Hematopoietic multipotent progenitor cell (in vitro differentiated cells): ENCODE measurements at places on chromosomes 7 and 10. TPM values are rescaled to one million over a fixed set of nuclear protein-coding genes. Genes with fewer than 3 reads are reported as not detected.

DNA sequence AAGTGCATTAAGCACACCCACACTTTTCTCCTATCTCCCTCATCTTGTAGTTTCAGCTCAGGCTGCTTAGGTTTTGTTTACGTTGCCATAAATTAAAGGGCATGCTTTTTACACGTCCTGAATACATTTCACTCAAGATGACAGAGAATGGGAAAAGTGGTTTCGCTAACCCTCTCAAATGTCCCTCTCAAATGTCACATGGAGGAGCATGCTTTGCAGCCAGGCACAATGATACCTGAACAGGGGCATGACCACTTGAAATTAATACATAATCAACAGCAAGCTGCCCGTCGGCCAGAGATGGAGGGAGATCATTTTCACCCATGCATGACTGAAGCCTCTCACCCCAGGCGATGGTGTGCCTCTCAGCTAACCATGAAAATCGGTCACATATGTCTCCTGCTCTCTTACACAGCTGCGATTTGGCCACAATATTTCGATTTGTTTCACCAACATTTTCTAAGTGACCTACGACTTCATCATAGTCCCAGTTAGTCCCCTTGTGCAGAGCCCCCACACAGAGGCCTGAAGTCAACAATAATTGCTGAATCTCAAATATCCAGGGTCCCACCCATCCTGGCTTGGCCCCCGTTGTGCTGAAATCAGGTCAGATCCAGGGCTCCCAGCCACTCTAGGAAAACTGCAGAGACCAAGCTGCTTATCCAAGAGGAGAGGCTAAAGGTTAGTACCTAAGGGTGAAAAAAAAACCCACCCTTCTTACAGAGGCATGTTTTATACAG, 373.9 kb upstream of the NFE2L3 start:
- DNase-seq: no peak

GRCh38 chr7:129568240-129568639, 43.3 kb upstream of the NRF1 start:
- DNase-seq: no peak

- no peak for DNase-seq
These were observed 140.6 kb downstream of the RAPGEF5 start for GRCh38 chr7:22216309-22216708.

DNA sequence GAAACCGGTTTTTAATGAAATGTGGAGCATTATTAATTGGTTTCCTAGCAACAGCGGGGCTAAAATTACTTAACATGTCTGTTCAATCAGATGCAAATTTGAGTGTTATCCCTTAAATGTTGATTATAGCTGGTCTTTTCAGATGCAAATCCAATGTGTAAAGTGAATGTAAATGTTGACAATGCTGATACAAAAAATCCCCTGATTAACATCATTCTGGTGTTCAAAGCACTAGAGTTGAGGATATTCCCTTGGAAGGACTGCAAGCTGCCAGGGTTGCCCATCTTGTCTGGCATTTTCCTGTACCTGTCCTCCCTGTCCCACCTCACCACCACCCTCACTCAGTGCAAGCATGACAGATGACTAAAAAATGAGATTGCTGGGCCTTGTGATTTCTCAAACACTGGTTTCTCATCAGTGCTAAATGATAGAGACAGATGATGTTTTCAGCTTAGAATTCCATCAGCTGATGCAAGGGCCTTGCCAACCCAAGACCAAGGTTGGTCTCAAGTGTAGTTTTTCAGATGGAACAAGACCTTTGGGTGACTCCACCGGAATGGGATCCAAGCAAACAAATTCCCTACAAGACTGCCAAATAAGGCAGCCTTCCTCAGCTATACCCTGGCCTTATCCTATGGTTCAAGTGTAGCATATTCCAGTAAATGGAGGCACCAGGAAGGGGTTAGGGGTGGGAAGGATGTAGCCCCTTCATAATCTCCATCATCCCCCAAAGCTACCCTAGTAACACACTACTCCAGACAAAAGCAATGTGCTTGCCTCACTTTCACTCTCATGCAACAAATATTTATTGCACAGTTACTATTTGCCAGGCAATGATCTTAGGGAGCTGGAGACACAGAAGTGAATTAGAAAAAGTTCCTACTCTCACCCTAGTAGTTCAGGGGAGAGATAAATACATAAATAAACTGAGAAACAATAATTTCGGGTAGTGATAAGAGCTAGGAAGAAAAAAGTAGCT, 54.9 kb downstream of the JAZF1 start:
- no peak for DNase-seq

GRCh38 chr10:66671562-66671961, 254.3 kb upstream of the LRRTM3 start:
- no peak for DNase-seq

DNA sequence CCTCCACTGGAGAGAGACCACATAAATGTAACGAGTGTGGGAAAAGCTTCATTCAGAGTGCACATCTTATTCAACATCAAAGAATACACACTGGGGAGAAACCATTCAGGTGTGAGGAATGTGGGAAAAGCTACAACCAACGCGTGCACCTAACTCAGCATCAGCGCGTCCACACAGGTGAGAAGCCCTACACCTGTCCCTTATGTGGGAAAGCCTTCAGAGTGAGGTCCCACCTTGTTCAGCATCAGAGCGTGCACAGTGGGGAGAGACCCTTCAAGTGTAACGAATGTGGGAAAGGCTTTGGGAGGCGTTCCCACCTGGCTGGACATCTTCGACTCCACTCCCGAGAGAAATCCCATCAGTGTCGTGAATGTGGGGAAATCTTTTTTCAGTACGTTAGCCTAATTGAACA, 20.6 kb downstream of the FAM200A start:
- DNase-seq: no peak

ADAP1 gene
- total RNA-seq: 16.2 TPM

GRCh38 chr10:103716206-103717160, 138.9 kb downstream of the SH3PXD2A start:
- no peak for DNase-seq

DNA sequence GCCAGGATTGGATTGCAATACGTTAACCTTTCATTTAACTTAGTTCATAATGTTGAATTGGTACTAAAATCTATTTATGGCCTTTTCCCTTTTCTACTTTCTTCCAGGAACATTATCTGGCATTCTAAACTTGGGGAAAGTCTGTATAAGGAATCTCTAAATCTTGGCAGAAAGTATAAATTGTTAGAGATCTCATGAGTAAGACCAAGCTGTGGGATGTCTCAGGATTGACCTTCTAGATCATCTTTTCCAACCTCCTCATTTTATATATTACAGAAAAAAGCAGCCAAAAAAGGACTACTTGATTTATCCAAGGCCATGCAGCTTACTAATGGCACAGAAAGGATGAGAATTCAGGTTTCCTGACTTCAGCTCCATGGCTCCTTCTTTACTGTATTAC, 598.3 kb downstream of the INHBA start:
- no peak for DNase-seq

DNA sequence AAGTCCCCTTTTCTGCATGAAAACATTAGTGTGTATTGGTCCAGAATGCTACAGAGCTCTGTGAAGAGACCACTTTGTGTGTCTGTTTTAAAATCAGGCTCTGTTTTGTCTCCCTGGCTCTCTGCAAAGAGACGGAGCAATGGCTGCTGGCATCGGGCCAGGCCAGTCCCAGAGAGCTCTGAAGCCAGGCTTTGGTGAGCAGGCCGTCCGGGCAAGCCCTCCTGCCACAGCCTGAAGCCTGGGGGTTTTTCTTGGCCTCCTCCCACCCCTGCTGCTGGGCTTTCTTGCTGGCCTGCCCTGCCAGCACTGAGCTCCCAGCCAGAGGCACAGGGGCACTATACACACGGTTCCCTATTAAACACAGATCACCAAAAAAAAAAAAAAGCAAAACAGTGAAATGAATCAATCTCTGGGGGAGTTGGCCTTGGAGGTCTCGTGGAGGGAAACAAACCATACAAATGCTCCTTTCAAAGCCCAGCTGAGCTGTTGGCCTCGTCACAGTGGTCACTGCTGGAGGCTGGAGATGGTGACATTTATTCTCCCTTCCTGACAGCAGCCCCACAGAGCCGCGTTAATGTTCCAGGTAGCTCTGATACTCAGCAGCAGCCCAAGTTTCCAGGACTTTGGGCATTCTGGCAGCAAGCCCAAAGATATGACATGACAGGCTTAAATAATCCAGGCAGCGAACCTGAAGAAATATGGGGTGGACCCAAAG, 237.2 kb downstream of the TCF7L2 start:
- DNase-seq: no peak

CASD1 gene
- 12.7 TPM for total RNA-seq

SPAM1 gene
- total RNA-seq: not detected

OR2A42 gene
- total RNA-seq: under 0.01 TPM

- no peak for DNase-seq
These were observed 30.5 kb downstream of the RGS10 start for GRCh38 chr10:119511828-119512515.

- no peak for DNase-seq
These were observed 371.9 kb downstream of the PHF14 start for GRCh38 chr7:11345621-11346020.

PRRT4 gene
- total RNA-seq: 0.27 TPM

GRCh38 chr7:140525743-140526142, 46.4 kb upstream of the MKRN1 start:
- no peak for DNase-seq

DNA sequence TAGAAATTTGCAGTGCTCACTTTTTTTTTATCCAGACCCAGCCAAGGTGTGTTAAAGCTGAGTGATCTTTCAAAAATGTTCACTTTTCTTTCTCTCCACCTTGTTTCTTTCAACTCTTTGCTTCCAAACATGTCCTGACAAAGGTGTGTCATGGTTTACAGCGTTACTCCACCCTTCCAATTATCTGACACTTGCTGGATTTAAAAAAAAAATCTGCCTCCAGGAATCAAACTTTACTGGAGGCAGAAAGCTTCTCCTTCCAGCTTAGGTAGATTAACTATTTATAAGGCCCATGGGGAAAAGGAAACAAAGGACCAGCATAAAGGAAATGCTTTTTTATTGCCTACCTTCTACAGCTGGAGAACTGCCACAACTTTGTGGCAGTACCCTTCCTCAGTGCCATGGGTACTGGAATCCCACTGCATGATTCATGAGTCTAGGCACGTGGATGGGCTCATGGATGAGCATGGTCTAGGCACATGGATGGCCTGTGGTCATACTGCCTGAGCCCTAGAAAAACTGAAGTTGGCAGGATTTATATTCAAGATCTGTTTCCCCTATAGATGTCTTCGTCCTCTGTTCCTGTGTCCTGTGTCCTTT, at the start of gene COL17A1:
COL17A1 (minus strand) TSS at position 80 of the 600 bp plus-strand sequence. CDS start 5,207 bp downstream, outside the sequence.
- DNase-seq: no peak

DNA sequence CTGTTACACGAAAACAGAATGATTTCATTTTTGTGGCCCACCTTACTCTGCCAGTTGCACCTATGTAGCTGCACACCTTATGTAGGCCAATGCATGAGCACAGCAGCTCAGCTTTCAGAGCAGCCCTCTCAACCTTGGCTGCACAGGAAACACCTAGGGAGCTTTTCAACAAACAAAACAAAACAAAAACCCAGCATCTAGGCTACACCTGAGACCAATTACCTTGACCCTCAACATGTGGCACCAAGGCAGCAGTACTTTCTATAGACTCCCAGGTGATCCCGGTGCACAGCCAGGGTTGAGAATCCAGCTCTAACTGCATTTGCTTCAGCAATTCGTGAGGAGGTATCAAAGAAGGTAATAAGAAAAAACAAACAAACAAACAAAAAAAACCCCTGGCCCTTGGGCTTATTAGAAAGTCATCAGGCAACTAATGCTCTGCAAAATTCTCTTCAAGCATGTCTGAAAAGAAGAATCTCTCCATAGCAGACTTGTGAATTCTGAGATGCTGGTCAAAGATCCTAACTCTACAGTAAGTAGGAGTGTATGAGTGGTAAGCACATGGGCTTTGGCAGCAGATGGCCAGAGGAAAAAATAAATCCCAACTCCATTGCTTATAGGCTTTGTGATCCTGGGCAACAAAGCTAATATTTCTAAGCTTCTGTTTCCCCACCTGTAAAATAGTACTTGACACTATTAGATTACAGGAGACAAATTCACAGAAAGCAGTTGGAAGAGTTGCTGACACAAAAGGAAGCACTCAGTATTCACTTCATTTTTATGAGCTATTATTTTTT, 113.4 kb upstream of the NOBOX start:
- DNase-seq: no peak

TPST1 gene
- 6.5 TPM for total RNA-seq

LIPF gene
- not detected for total RNA-seq

ZNF804B gene
- 0.27 TPM for total RNA-seq

CFAP43 gene
- total RNA-seq: 0.54 TPM

- DNase-seq: no peak
These were observed 1.8 kb downstream of the GIMAP5 start for GRCh38 chr7:150739033-150739432.

GRCh38 chr10:29541422-29542210, 93.2 kb downstream of the SVIL start:
- DNase-seq: no peak

- DNase-seq: no peak
These were observed 123.3 kb upstream of the GAD2 start for GRCh38 chr10:26093229-26093628.

GRCh38 chr7:87318741-87319140, 26.7 kb upstream of the CROT start:
- DNase-seq: no peak

STEAP2 gene
- total RNA-seq: under 0.01 TPM

FAM180A gene
- total RNA-seq: not detected

GRCh38 chr7:20200361-20200760, 16.8 kb downstream of the MACC1 start:
- no peak for DNase-seq

GRCh38 chr7:20211376-20211775, 5.8 kb downstream of the MACC1 start:
- no peak for DNase-seq

DNA sequence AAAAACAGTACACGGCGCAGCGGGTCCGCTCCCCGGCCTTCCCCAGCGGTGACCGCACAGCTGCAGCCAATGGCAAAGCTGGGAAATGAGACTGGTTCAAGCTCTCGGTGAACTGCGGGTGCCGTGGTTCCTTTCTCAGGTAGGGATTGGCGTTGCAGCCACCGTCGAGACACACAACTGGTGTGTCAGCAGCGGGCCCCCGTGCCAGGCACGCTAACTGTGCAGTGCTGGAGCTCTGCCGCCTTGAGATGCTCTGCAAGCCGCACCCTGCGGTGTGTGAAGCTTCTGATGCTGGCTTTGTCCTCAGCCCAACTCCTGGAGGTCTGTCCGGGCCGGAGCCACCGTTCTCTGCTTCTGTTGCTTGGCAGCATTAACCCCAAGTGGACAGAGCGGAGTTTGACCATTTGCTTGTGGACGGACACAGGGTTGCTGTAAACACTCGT, 20.6 kb upstream of the NKX6-2 start:
- DNase-seq: no peak

ZNF365 gene
- total RNA-seq: under 0.01 TPM

- no peak for DNase-seq
These were observed 48.4 kb upstream of the HABP2 start for GRCh38 chr10:113504423-113504822.

TUBB8 gene
- not detected for total RNA-seq

ZNF117 gene
- total RNA-seq: 2.7 TPM

- DNase-seq: no peak
These were observed 3.7 kb downstream of the TMEM225B start for GRCh38 chr7:99601656-99602310.
